ENCODE measurements at places on chromosomes 13 and 19.
A peak's percentile ranks its signal among the peaks of the same experiment; 100 is the strongest.

DNA sequence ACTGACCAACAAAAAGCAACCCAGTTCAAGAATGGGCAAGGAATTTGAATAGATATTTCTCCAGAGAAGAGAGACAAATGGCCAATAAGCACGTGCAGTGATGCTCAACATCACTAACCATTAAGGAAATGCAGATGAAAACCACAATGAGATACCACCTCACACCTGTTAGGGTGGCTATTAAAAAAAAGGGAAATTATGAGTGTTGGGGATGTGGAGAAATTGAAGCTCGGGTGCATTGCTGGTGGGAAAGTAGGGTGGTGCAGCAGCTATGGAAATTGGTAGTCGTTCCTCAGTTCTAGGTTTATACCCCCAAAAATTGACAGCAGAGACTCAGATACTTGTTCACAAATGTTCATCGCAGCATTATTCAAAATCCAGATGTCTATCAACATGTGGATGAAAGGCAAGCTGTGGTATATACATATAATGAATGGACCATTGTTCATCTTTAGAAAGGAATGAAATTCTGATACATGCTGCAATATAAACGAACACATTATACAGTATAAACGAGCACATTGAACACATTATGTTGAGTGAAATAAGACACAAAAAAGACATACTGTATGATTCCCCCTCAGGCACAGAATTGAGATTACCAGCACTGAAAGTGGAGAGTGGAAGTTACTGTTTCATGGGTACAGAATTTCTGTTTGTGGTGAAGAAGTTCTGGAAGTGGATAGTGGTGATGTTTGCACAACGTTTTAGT is 927 bp downstream of the CHAMP1 start:
- H3K27ac ChIP-seq = peak overlapping the region; percentile 60
- no peaks in the 10 kb centered on the region for H3K36me3 ChIP-seq
- H3K27me3 ChIP-seq = no peaks in the 10 kb centered on the region
- no peak for DNase-seq

- H3K36me3 ChIP-seq = no peaks in the 10 kb centered on the region
- peaks cover 22% of the 10 kb centered on the region for H3K27me3 ChIP-seq
- H3K27ac ChIP-seq = no peak overlapping the region
- H3K4me3 ChIP-seq = no peak overlapping the region
- H3K4me1 ChIP-seq = no peaks in the 10 kb centered on the region
- no peak for DNase-seq
These were observed 26.4 kb downstream of the LEUTX start for GRCh38 chr19:39805104-39805503.

GRCh38 chr13:60062502-60062901 is 101.2 kb downstream of the DIAPH3 start:
- no peaks in the 10 kb centered on the region for H3K27me3 ChIP-seq
- no peak overlapping the region for H3K4me3 ChIP-seq
- peaks cover 3% of the 10 kb centered on the region for H3K36me3 ChIP-seq
- no peak for DNase-seq

DNA sequence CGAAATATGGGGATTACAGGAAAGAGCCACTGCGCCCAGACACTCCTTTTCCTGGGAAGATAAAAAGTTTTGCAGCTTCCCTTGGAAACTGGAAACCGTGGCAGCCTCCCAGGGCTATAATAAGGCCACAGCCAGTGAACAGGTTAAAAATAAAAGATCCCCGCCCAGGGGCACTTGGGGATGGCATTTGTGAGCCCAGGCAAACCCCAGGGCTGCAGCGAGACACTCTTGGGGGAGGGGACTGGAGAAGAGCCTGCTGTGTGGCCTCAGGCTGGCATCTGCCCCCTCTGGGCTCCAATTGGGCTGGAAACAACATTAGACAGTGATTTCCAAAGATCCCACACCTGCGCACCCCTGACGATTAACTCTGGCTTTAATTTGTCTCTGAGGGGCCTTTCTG is 11.2 kb downstream of the FEM1A start:
- H3K27ac ChIP-seq = no peak overlapping the region
- H3K4me1 ChIP-seq = peaks cover 2% of the 10 kb centered on the region
- no peak for DNase-seq
- peaks cover 5% of the 10 kb centered on the region for H3K36me3 ChIP-seq

- no peaks in the 10 kb centered on the region for H3K27me3 ChIP-seq
- no peak overlapping the region for H3K27ac ChIP-seq
- no peaks in the 10 kb centered on the region for H3K4me1 ChIP-seq
- no peaks in the 10 kb centered on the region for H3K36me3 ChIP-seq
These were observed 37.1 kb downstream of the LACC1 start for GRCh38 chr13:43916828-43917227.

- no peak overlapping the region for H3K4me3 ChIP-seq
- no peaks in the 10 kb centered on the region for H3K36me3 ChIP-seq
- peak; percentile 52 for DNase-seq
- H3K27ac ChIP-seq = peak overlapping the region; percentile 53
- H3K27me3 ChIP-seq = no peaks in the 10 kb centered on the region
These were observed 1.7 kb upstream of the USPL1 start for GRCh38 chr13:30615866-30616541.

GRCh38 chr19:2631213-2631821 is 71.2 kb downstream of the GNG7 start:
- H3K27me3 ChIP-seq = no peaks in the 10 kb centered on the region
- peaks cover 16% of the 10 kb centered on the region for H3K4me1 ChIP-seq
- no peak for DNase-seq
- H3K36me3 ChIP-seq = no peaks in the 10 kb centered on the region
- no peak overlapping the region for H3K27ac ChIP-seq

GRCh38 chr13:24042710-24043440 is 117.6 kb upstream of the SPATA13 start:
- DNase-seq = peak; percentile 83
- no peak overlapping the region for H3K4me3 ChIP-seq
- no peaks in the 10 kb centered on the region for H3K36me3 ChIP-seq
- H3K4me1 ChIP-seq = peaks cover 13% of the 10 kb centered on the region
- H3K27ac ChIP-seq = no peak overlapping the region

DNA sequence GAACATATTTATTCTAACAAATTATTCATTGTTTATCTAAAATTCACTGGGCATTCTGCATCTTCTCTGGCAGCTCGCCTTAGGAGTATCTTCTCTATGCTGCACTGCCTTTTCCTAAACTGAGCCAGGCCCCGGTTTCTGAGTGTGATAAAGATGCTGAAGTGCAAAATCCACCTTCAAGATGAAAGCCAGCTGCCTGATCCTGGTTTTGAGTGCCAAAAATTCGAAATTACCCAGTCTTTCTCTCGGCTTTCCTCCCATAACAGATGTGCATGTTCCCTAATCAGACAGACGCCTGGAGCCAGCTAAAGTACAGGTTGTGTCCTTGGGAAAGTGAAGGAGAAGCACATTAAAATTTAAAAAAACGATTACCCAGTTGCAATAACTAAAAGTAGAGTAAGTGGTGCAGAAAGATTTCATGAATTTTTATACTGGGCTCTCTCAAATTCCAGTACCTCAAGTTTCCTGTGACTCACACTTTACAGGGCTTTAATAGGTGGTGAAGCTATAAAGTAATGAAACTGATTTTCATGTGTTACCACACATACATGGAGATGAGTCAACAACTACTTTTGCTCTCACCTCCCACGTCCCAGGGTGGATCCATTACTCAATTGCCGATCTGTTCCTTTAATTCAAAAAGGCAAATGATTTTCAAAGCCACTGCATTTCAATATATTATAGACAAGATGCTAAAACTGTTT is 65.0 kb upstream of the GTF2F2 start:
- no peak overlapping the region for H3K4me3 ChIP-seq
- H3K27ac ChIP-seq = peak overlapping the region; percentile 77
- H3K27me3 ChIP-seq = peaks cover 4% of the 10 kb centered on the region
- H3K36me3 ChIP-seq = no peaks in the 10 kb centered on the region
- peak; percentile 77 for DNase-seq
